ENCODE measurements at places on chromosomes 3 and 15.
A peak's percentile ranks its signal among the peaks of the same experiment; 100 is the strongest.

DNA sequence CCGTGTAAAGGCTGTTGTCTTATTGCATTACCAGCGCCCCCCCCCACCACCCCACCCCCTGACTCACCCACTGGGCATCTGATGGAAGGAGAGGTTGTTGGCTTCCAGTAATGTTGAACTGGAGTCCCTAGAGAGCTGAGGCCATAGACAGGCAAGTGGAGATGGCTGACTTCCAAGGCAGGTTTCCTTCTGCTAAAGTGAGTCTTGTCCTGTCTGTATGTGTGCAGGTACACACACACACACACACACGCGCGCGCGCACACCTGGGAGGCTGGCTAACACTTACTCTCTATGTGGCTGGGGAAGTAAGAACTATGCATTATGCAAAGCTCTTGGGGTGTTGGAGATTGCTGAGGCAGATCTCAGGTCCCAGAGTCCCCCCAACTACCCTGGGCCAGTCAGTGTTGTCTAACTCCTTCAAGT, 1.6 kb upstream of the KY start:
- DNase-seq, result no peak

- no peak for DNase-seq
Measured at GRCh38 chr15:26355472-26356074, 417.3 kb downstream of the GABRB3 start.

DNA sequence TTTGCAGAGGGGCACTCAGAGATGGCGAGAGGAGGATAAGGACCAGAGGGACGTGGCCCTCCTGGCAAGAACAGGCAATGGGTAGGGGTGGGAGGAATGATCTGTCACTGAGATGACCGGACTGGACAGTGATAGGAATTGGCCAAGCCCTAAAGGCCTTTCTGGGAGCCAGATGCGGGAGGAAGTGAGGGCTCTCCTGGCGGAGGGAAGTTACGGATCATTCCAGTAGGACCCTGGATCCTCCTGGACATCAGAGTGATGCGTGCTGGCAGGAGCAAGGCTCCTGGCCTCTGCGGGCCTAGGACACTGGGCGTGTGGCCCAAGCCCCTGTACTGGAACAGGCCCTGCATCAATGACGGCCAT, 23.4 kb downstream of the KIF7 start:
- DNase-seq, result no peak

DNA sequence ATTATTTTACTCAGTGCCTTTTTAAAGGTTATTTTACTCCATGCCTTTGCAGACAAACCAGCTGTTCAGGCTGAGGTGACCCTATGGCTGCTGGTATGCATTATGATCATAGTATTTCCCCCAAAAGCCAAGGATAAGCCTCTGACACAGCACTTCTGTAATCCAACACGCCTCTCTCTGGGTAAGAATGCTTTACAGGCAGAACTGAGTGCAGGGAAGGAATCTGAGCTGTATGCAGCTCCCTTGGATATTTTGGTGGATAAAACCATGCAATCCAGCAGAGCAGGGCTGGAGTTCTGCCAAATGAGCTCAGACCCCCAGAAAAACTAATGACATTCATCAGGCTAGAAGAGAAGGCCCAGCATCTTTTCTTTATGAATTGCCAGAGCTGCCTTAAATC, 11.7 kb upstream of the MAP1A start:
- peak; percentile 40 for DNase-seq

DNA sequence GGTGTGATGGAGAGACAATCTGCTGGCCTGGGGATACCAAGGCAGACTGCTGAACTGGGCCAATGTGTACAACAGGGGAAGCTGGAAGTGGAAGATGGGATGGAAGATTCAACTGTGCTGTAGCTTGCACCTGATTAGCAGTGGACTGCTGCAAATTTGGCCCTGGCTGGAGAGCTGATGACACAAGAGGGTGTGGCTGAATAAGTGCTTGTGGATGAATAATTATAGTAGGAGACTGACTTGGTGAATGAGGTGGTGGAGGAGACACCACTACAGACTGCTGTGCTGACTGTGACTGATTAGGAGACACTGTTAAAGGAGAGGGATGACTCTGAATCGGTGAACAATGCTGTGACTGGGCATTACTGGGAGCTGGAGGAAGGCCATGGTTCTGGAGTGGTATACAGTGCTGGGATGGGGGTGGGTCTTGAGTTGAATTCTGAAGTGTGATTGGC, 52.5 kb downstream of the PHC3 start:
- DNase-seq, result no peak

DNA sequence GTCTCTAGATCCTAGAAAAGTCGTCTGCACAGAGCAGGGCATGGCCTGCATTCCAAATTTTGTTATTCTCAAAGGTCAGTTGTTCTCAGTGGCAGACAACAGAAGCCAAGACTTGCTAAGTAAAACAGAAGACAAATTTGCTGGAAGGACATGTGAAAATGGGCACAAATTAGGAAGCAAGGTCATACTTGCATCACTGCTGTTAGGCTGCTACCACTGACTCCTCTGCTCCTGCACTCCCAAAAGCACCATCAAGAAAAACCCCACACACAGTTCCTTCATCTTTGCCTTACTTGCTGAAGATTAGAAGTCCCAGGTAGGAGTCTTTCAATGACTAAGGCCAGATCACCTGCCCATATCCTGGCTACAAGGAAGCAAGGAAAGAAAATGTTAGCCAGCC, 69.9 kb upstream of the ATP2C1 start:
- no peak for DNase-seq

DNA sequence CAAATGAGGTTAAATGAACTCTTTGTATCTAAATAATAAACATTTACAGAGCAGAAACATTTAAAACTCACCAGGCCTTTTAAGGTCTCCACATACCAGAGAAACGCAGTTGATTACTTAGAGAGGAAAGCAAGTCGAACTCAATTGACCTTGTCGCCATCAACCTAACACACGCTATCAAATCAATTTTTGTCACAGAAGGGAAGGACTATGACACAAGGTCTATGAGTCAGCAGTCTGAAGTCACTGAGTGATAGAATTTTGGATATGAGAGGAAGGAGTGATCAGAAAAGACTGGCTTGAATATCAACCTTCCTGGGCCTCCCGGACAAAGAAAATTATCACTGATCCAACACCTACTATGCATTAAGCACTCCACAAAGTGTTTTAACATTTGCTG, 514.4 kb upstream of the ZNF385D start:
- DNase-seq, result no peak

- DNase-seq, result peak; percentile 92
Measured at GRCh38 chr15:72237029-72237852, 6.3 kb upstream of the PKM start.

DNA sequence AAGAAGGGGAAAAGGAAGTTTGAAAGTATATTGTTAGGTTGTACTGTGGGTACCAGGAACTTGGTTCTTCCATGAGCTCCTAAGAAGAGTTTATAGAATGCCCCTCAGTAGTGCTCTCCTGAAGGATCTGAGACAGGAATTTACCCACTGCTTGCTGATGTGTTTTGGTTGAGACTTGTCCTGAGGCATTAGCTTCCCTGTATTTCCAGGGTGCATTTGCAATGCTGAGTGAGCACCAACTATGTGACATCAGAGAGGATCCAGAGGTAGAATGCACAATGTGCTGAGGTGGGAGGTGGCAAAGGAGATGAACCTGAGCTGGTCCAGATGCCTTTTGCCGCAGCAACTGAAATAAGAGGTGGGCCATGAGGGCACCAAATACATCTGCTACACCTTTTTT, 64.3 kb upstream of the LRRC3B start:
- no peak for DNase-seq

DNA sequence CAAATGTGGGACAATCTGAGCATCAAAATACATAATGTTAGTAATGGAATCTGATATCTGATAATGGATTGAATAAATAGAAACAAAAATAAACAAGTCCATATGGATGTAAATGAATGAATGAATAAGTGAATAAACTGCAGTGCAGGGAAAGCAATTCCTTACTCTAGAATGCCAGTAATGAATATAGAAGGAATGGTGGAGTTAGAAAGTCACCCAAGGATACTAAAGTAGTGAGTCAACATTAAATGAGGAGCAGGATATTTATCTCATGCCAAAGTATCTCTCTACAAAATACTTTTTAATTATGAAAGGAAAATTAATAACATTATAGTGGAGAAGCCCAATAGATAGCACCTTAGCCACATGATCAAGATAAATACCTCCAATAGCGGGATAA, 300.3 kb downstream of the FEZF2 start:
- no peak for DNase-seq

DNA sequence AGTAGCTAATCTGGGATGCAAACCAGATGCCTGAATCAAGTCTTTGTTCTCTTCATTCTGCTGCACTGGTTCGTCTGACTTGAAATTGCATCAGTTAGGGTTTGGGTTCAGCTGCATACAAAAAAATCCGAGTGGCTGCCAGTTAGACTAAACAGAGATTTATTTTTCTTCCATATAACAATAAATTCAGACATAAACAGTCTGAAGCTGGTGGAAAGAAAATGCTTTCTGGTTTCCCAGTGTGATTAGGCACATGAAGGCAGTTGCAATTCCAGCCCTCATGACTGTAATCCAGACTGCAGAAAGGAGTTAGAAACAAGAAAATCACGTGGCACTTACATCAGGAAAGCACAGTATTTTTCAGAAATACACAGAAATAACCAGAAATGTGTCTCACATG, 930.7 kb downstream of the MCTP2 start:
- DNase-seq, result peak; percentile 27

- no peak for DNase-seq
Measured at GRCh38 chr3:54225841-54226528, 103.6 kb downstream of the CACNA2D3 start.

GRCh38 chr3:46979958-46980497, 562 bp downstream of the NBEAL2 start:
- no peak for DNase-seq

DNA sequence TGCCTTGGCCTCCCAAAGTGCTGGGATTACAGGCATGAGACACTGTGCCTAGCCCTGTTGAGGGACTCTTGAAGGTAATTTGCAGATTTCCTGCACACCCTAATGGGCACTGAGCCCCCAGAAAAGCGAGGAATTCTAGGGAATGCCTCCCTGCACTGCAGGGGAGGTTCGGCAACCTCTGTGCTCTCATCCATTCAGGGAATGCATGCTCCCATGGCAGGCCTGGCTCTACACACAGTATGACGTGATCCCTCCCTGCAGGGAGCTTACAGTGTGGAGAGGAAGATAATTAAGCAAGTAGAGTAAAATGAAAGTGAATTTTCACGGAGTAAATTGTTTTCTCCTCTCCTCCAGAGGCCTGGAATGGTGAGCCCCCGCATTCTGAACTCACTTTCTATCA, 133.3 kb upstream of the HACD2 start:
- DNase-seq, result no peak

- no peak for DNase-seq
Measured at GRCh38 chr3:65664446-65664845, 374.3 kb downstream of the MAGI1 start.

DNA sequence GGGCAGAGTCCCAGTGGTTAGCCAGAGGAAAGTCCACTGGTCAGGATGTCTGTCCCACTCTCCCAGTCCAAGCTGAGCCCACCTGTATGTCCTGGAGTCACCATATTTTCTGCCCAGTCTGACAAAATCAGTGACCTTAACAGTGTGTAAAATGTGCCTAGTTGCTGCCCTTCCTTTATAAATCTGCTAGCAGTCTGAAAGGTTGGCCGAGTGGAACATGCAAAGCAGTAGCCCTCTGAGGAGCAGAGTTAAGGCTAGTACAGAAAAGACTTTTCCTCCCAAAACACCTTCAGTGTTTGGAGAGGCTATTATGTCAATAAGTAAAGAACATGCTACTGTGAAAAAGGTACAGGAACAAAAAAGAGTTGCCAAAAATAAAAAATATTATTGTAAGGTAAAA, 15.3 kb downstream of the TTC21A start:
- DNase-seq, result no peak

GRCh38 chr3:37945156-37945806, 45.3 kb upstream of the VILL start:
- DNase-seq, result no peak

- DNase-seq, result no peak
Measured at GRCh38 chr3:149401212-149401925, 23.9 kb upstream of the TM4SF1 start.

- DNase-seq, result peak; percentile 19
Measured at GRCh38 chr3:134197681-134198261, 52.9 kb downstream of the RYK start.

- DNase-seq, result no peak
Measured at GRCh38 chr3:112407214-112407887, 74.4 kb downstream of the CD200 start.
